Fibroblast of lung (primary cell): ENCODE measurements at places on chromosomes 13 and 19. TPM values are rescaled to one million over a fixed set of nuclear protein-coding genes. Genes with fewer than 3 reads are reported as not detected.

Gene CD320
- total RNA-seq: 9.8 and 22.6 TPM in 2 replicates

DNA sequence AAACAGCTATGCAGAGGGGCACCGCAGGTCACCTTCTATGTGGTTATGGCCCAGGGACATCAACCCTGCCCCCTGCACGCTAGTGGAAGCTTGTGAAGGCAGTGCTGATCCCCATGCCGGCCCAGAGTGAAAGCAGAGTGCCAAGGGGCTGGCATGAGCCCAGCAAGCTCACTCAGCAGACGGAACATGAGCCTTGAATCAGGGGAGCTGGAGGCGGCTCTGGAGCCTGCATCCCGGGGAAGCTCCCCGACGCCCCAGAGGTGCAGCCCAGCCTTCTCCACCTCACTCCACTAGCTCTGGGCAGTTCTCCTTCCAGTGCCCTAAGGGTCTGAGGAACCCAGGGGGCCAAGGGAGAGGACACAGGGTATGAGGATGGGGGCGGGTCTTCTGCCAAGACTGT lies 19.0 kb upstream of the ISYNA1 start:
- DNase-seq: no peak
- H3K36me3 ChIP-seq: peaks cover 27% of the 10 kb centered on the region
- H3K27ac ChIP-seq: no peak overlapping the region
- H3K4me1 ChIP-seq: peaks cover 30% of the 10 kb centered on the region
- no peak overlapping the region for H3K4me3 ChIP-seq

Gene MEF2B
- total RNA-seq: under 0.01 and 0.33 TPM in 2 replicates

GRCh38 chr19:32041681-32042292 lies 303.6 kb upstream of the ZNF507 start:
- H3K36me3 ChIP-seq: no peaks in the 10 kb centered on the region
- H3K4me1 ChIP-seq: no peaks in the 10 kb centered on the region
- H3K4me3 ChIP-seq: no peak overlapping the region
- H3K27me3 ChIP-seq: no peaks in the 10 kb centered on the region
- DNase-seq: peak; percentile 69

GRCh38 chr13:32823597-32823996 lies 192.6 kb upstream of the KL start:
- DNase-seq: no peak
- no peak overlapping the region for H3K4me3 ChIP-seq
- H3K27me3 ChIP-seq: no peaks in the 10 kb centered on the region
- no peaks in the 10 kb centered on the region for H3K36me3 ChIP-seq
- peaks cover 2% of the 10 kb centered on the region for H3K4me1 ChIP-seq

GRCh38 chr13:98182589-98182988 lies 5.5 kb upstream of the RNF113B start:
- no peak overlapping the region for H3K4me3 ChIP-seq
- no peaks in the 10 kb centered on the region for H3K36me3 ChIP-seq
- no peaks in the 10 kb centered on the region for H3K4me1 ChIP-seq
- no peak overlapping the region for H3K27ac ChIP-seq
- DNase-seq: no peak

Gene ZNF675
- 3.6 and 6.6 TPM in 2 replicates for total RNA-seq
